Hematopoietic multipotent progenitor cell treated with erythropoietin and hydrocortisone succinate and interleukin-3 and kit ligand, for 8 days (in vitro differentiated cells): ENCODE measurements at places on chromosomes 3 and 15.

GRCh38 chr15:50594311-50594710 lies 47.8 kb upstream of the USP50 start:
- peak; percentile 94 for DNase-seq

- no peak for DNase-seq
Observed at GRCh38 chr3:124283652-124284023, 291.7 kb upstream of the ROPN1 start.

- DNase-seq, result no peak
Observed at GRCh38 chr3:38599886-38600285, 49.6 kb downstream of the SCN5A start.

DNA sequence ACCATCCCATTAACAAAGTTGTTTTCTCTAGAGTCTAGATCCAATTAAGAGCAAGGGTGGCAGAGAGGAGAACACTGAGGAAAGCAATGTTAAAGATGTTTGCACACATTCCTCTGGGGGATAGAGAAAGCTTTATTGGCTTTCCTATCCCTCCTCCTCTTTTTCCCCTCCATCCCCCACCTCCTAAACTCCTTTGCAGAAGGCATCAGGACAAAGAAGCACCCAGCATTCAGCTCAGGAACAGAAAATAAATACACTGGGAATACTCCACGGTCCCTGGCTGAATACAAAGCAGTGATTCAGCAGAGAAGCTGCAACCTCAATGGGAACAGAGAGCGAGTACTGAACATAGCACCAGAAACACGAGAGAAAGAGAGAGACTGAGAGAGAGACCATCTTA lies 21.9 kb downstream of the LSAMP start:
- no peak for DNase-seq

- no peak for DNase-seq
Observed at GRCh38 chr3:197028728-197029510, 698 bp downstream of the MELTF start.

DNA sequence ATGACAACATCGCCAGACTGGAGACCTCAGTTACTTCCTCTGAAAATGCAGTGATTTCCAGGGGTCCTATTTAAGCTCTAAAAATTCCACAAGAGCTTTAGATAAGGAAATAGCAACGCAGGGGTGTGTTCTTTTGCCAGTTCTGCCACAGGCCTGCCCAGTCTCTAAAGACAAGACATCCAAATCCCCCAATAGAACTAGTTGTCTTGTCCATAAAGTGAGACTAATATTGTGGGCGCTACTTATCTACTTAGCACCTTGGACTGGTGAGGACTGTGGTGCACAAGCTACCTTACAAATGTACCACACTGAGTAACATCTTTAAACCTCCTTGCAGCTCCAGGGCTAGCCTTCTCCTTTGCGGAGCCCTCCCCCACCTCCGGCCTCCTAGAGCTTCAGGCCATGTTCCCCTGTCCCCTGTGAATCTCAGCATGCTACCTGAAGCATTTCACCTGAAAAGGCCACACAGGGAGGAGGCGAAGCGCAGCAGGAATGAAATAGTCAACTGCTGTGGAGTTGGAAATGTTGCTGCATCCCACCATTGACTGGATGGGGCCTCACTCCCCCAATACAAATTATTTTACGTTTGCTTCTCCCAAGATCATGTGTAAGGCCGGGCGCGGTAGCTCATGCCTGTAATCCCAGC lies 9.6 kb upstream of the LRRC2 start:
- DNase-seq, result no peak

- no peak for DNase-seq
Observed at GRCh38 chr15:101526890-101527289, 37.4 kb upstream of the PCSK6 start.

GRCh38 chr3:73664389-73664788 lies 39.6 kb upstream of the PDZRN3 start:
- DNase-seq, result no peak

GRCh38 chr15:101133751-101134261 lies 118.0 kb downstream of the CHSY1 start:
- DNase-seq, result no peak

DNA sequence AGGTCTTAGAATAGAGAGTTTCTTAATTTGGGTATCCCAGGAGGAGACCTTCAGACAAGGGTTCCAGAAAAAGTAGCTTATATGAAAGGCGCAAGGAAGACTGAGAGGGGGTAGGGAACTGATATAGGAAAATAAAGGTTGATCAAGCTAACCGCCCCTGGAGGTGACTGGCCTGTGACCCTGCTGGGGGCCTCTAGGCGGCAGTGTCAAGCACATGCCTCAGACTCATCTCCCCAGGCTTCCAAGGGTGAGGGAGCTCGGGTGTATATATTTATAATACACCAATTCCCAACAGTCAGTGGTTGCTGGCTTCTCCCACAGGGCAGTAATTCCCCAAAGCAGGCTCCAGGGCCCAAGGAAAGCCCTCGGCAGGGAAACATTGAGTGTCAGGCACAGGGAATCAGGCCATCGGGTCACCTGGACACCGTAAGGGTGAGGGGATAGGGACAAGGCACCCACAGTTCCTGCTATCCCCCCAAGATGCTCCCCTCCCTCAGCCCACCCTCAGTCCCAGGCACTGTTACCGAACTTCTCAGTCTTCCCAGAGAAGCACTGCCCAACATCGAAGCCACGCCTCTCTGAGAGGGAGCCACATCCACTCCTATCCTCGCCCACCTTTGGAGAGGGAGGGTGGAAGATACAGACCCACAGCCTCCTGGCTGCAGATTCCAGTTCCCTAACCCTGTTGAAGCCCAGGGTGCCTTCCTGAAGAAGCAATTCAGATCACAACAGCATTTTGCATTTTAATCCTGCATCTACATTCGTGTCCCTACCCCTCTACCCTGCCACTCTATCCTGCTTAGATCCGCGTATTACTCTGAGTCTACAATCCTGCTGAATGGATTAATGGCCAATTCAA lies 19.5 kb upstream of the CAV3 start:
- no peak for DNase-seq

GRCh38 chr3:138114988-138115971 lies at the start of gene DZIP1L:
DZIP1L (minus strand) TSS chr3:138115608; CDS start chr3:138103971, 11,637 bp downstream.
- DNase-seq, result peak; percentile 19

DNA sequence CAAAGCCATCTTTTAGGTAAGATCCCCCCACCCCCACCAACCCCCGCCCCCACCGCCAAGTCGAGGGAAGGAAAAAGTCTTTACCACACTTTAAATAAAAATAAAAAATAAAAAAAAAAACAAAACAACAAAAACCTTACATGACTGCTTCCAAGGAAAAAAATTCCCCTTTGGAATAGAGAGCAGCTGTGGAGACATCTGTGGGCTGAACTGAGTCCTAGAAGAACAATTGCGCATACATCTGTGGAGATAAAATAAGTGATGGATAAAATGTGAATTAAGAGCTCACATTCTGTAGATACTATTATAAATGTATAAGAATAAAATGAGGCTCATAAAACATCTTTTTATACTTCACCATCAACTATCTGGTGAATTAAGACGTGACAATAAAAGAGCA lies 601.7 kb upstream of the AGTR1 start:
- DNase-seq, result no peak

DNA sequence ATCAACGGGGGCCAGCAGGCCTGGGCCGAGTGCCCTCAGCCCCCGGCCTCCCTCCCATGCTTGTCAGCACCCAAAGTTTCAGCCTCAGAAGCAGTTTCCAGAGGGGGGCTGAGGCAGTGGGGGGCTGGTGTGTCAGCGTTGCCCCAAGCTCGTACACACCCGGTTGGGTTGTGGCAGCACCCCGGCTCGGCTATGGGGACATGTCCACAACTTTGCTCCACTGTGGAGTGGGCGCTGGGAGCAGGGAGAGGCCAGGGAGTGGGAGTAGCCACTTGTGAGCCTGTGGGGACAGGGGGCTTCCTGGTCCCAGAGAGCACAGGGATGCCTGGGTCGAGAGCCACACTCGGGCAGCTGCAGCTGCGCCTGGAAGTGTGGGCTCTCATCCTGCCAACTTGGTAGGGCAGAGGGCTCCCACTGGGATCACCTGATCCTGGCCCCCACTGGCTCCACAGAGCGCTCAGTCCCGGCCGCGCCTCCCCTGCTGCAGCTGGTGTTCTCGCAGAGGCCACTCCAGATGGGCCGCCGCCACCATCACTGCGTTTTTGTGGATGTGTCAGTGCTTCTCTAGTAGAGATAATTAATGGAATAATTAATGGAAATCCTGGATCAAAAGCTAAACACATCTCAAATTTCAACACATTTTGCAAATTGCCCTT lies 75.1 kb downstream of the NR1D2 start:
- DNase-seq, result no peak

GRCh38 chr15:74221399-74222239 lies 14.5 kb upstream of the CCDC33 start:
- DNase-seq, result no peak

DNA sequence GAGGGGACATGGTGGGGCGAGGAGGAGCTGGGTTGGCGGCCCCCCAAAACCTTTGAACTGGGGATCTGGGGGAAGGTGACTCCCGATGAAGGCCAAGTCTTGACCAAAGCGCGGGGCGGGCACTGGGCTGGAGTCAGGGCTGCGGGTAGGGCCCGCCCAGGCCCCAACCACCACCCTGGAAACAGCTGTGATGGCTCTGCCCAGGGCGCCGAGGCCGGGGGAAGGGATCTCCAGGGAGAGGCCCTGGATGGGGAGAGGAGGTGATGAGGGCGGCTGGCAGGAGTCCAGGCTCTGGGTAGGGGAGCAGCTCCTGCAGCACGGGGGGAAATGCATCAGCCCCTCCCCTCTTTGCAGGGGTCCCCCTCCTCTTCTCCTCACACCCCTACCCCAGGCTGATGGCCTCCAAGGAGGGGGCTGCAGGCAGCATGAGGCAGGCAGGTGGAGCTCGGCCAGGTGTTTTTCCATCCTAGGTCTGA lies 5.9 kb upstream of the C15orf39 start:
- DNase-seq, result peak; percentile 13

GRCh38 chr15:60486742-60487141 lies 7.8 kb upstream of the ICE2 start:
- no peak for DNase-seq
